ENCODE measurements at places on chromosomes 13 and 19. TPM values are rescaled to one million over a fixed set of nuclear protein-coding genes. Genes with fewer than 3 reads are reported as not detected.

DNA sequence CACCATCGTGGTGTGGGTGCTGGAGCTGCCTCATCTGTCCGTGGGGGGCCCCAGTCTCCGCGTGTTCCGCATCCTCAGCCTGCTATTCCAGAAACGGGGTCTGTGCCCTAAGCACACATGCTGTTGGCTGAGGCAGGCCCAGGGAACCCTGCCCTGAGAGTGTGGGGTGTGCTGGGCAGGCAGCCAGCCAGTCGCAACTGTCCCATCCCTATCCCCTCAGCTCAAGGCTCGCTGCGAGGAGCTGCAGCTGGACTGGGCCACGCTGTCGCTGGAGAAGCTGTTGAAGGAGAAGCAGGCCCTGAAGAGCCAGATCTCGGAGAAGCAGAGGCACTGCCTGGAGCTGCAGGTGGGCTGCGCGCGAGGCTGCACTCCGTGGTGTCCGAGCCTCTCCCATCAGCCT, 21.9 kb downstream of the PLEKHJ1 start:
- DNase-seq = no peak

DNA sequence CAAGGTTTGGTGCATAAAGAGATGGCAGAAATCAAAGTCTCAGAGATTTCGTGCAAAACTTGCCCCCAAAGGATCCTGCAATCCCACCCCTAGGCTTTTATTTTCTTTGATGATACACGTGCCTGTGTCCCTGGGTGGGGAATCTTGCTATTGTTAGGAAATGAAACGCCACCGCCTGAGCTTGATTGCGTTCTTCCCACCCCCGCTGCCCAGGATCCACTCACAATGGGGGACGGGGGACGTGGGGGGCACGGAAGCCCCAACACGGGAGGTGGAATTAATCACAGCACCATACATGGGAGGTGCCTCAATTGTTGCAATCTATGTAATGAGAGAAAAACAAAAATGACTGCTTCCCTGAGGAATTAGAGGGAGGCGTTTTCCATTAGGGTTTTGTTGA, 39.6 kb downstream of the ZNRF4 start:
- no peak for DNase-seq

Gene PSG3
- total RNA-seq = not detected

Gene COL4A1
- total RNA-seq = 0.11 TPM
